ENCODE measurements at places on chromosomes 3 and 15.

- DNase-seq: no peak
Measured at GRCh38 chr15:82662641-82663040, 15.5 kb upstream of the CPEB1 start.

- no peak for DNase-seq
Measured at GRCh38 chr15:66115568-66116206, 137.9 kb downstream of the MEGF11 start.

- no peak for DNase-seq
Measured at GRCh38 chr3:15291589-15292541, 40.5 kb downstream of the SH3BP5 start.

DNA sequence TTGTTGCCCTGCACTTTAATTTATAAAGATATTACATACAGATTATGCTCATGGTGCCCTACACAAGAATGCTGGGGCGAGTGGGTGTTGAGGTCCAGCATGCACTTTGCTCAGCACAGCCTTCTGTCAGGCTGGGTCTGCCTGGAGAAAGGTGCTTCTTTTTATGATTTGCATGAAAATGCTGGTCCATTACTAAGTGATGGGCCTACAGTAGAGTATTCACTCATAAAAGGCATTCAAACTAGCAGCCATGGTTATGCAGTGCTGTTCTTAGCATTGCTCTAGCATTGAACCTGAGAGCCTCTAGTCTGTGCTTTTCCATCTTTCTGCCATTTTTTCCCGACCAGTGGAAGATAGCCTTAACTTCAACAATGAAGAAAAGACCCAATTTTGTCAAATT lies 12.3 kb downstream of the LNP1 start:
- DNase-seq: no peak

GRCh38 chr15:74994236-74994635 lies 1.1 kb upstream of the SCAMP5 start:
- no peak for DNase-seq

GRCh38 chr3:112446343-112446742 lies 52.9 kb downstream of the BTLA start:
- DNase-seq: no peak

GRCh38 chr3:134666466-134666865 lies 15.6 kb upstream of the KY start:
- no peak for DNase-seq

- no peak for DNase-seq
Measured at GRCh38 chr3:142795332-142795731, 71.5 kb downstream of the TRPC1 start.

GRCh38 chr3:149879872-149880271 lies 66.9 kb downstream of the RNF13 start:
- DNase-seq: peak; percentile 69

- no peak for DNase-seq
Measured at GRCh38 chr15:92438471-92438870, 44.8 kb downstream of the ST8SIA2 start.

GRCh38 chr3:9826815-9827573 lies 16.8 kb downstream of the RPUSD3 start:
- no peak for DNase-seq

- no peak for DNase-seq
Measured at GRCh38 chr3:123883111-123883510, 1.0 kb downstream of the MYLK start.

DNA sequence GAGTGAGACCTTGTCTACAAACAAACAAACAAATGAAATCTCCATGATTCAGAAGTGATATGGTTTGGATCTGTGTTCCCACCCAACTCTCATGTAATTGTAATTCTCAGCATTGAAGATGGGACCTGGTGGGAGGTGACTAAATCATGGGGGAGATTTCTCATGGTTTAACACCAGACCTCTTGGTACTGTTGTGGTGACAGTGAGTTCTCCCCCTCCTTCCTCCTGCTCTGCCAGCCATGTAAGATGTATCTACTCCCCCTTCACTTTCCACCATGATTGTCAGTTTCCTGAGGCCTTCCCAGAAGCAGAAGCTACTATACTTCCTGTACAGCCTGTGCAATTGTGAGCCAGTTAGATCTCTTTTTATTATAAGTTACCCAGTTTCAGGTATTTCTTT lies 438.4 kb upstream of the THBS1 start:
- DNase-seq: no peak

DNA sequence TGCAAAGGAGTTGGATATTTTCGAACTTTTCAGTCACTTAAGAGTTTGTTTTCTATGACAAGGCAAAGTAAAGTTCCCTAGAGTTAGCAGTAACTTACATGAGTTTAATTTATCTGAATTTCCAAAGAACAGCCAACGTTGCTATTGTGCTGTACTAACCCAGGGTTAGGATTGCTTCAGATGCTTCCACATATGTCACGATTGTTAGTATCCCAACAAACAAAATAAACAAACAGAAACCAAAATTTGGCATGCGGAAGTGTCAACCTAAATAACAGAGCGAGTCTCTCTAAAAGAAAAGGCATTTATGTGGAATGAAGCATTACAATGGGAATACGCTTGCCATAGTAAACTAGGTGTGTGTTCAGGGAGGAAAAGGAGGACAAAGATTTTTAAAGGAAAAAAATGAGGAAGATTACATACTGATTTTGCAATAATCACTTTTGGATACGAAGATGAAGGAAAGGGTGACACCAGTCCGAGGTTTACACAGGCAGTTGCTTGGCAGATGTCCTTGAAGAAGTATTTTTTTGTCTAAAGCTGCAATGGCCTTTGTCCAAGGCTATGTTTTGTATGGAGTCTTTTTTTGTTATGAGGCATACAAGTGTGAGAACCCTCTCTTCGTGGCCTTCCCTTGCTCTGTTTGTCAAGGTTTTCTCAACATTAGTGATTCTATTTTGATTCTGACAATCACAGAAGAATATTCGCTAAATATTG lies 267.9 kb downstream of the GABRG3 start:
- DNase-seq: no peak
